ENCODE measurements at places on chromosomes 7 and 10.

GRCh38 chr10:71834343-71834674 lies 16.7 kb downstream of the PSAP start:
- DNase-seq: no peak

GRCh38 chr7:17301471-17302456 lies 3.3 kb downstream of the AHR start:
- no peak for DNase-seq

DNA sequence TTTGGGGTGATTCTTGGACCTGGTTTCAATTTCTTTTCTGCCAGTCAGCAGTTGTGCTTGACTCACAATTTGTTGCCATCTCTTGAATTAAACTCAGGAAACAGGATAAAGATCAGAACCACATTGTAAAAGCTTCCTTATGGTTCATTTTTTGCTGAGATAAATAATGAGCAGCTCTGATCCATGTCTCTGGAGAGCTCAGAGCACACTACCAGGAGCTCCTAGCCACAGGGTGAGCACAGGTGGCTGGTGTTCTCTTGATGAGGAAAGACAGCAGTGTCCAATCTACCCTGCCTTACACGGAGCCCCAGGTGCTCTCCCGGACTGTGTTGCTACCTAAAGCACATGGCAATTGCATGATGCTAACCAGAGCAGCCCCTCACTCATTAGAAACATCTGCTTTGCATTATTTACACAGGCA lies 17.2 kb upstream of the FAM170B start:
- DNase-seq: no peak

GRCh38 chr10:119655566-119656001 lies 4.4 kb downstream of the BAG3 start:
- DNase-seq: no peak

GRCh38 chr10:65940816-65941662 lies 984.8 kb upstream of the LRRTM3 start:
- no peak for DNase-seq

DNA sequence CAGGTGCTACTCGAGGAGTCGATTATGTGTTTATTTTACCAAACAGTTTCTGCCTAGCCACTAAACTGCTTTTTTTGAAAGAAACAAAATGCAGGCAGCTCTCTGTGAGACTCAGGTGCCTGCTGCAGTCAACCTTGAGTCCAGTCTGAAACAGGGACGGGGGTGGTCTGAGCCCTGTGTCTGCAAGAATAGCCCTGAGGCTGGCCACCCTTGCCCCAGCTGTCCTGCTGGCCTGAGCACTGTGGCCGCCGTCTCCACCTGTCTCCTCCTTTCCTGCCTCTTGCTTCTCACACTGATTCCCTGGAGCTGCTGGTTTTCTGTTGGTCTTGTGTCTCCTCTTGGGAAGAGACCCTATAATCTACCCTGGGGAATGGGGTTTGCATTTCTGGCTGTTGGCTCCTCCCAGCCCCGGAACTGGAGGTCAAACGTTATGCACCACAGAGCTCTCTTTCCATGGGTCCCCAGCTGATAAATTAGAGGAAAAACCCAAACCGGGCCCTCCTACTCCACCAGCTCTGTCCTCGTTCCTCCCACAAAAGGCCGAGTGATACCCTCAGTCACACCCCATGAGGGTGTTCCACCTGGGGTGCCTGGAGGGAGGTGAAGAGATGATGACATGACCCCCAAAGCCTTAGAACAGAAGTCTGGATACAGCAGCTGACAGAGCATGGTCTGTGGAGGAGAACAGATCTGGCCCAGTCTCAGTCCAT lies 15.0 kb upstream of the SLC18A3 start:
- DNase-seq: no peak

DNA sequence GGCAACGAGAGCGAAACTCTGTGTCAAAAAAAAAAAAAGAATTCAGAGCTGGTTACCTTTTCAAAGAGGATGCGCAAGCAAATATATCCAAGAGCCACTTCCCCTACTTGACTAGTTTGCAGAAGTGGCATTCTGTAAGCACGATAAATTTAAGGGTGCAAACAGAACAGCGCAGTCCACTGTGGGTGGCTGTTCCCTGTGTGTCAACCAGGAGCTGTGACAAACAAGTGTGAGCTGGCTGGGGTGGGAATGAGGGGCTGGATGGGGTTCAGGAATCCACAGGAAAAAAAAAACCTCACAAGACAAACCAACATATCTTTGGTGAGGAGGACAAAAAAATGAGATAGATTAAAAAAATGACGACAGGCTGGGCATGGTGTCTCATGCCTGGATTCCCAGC lies 15.9 kb downstream of the GUSB start:
- DNase-seq: no peak

GRCh38 chr10:89206402-89207180 lies 526 bp downstream of the CH25H start:
- DNase-seq: no peak

GRCh38 chr10:119621078-119621384 lies 24.3 kb upstream of the TIAL1 start:
- no peak for DNase-seq

DNA sequence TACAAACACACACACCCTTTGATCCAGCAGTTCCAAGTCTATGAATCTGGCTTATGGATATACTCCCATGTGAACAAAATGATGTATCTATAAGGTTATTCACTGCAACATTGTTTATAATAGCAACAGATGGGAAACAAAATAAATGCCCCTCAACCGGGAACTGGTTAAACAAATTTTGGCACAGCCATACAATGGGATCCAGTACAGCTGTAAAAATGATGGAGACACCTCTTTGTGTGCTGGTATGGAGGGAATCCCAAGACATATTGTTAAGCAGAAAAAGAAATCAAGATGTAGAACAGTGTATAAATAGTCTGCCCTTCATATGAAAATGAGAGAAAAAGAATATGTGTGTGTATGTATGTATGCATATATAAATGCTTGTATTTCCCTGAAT lies 155.5 kb downstream of the SNX10 start:
- DNase-seq: no peak

GRCh38 chr10:122725768-122726167 lies 26.1 kb upstream of the C10orf120 start:
- no peak for DNase-seq

DNA sequence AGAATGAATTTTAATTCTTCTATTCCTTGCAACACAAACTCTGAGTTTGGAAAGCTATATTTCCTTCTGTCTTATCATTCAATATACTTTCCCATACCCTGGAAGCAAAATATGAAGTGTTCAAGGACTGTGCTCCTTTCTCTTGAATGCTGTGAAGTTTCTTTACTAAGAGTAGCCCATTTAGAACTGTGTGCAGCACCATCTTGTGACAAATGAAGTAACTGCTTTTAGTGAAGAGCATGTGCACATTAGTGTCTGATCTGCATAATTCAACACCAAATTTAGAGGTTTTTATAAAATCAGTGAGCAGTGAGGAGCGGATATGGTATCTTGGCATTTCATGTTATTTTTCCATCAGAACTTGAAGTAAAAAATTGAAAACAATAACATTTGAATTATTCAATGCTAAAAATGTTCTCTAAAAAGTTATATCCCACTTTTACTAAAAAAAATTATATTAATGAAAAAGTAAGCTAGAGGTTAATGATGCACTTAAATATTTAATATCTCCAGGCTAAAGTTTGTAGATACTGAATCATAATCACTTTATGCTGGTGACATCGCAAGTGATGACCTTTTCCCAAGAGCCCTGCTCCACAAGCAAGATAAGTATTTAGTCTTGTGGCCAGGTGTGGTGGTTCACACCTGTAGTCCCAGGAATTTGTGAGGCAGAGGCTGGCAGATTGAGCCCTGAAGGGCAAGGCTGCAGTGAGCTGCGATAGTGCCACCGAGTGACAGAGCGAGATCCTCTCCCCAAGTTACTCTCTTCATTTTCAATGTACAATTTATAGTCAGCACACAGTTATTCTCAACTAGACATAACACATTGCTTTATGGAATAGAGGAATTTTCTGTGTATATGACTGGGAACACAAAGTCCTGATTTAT lies 108.8 kb upstream of the PCLO start:
- DNase-seq: no peak

DNA sequence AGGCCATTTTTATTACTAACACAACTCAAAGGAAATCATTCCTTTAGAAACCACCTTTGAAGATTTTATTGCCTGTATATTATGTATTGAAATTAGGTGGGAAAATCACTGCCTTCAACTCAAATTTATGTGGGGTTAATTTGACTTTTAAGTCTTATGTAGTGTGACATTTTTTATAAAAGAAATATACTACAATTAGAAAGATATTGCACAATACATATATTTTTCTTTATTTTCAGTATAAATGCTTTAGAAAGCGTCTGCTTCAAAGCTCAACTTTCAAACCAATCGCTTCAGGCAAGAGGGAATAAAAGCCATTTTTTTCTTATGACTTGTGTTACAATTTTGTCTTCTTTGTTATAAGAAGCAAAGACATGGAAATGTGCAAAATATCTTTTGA lies 337.4 kb upstream of the ZWINT start:
- no peak for DNase-seq

DNA sequence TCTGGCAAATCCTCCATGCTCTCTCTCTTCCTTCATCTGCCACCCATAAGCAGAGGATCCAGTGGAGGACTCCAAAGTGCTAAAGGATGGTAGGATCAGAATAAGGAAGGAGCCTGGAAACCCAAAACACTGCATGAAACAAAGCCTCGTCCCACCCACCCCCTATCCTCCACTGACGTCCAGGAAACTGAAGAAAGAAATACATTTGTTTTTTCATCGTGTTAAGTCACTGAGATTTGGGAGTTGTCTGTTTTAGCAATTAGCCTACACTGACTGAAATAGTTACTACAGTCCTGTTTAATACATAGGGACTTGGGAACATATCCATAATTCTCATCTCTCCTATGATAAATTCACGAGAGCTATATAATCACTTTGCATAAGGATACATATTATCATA lies 14.8 kb downstream of the ANXA7 start:
- no peak for DNase-seq

- peak; percentile 39 for DNase-seq
Measured at GRCh38 chr10:3107426-3107961, 40.1 kb downstream of the PFKP start.

GRCh38 chr7:66535414-66536329 lies 93.0 kb upstream of the KCTD7 start:
- DNase-seq: no peak

- no peak for DNase-seq
Measured at GRCh38 chr10:33773253-33773573, 438.7 kb upstream of the NRP1 start.

DNA sequence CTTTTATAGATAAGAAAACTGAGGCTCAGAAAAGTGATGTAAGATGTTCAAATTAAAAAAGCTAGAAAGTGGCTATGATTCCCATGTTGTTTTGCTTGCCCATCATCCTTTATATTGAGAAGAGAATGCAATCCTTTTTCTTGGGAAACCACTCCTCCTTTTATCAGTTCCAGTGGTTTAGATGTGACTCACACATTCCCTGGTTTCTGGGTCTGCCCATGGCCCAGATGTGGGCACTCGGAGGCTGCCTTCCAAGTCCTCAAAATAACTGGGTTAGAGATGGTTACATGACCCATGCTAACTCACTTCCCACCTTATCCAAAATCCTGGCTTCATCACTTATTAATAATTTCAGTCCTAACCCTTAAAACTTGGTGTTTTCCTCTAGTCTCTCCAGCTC lies 550.0 kb downstream of the MDFIC start:
- DNase-seq: no peak

GRCh38 chr7:22338877-22339276 lies 18.1 kb downstream of the RAPGEF5 start:
- DNase-seq: no peak

- no peak for DNase-seq
Measured at GRCh38 chr10:130560116-130560515, 423.9 kb downstream of the GLRX3 start.

- DNase-seq: no peak
Measured at GRCh38 chr7:103577059-103577458, 131.1 kb upstream of the SLC26A5 start.

- DNase-seq: no peak
Measured at GRCh38 chr7:134561-135256, 57.7 kb upstream of the FAM20C start.
